RWPE1 (cell line): ENCODE measurements at places on chromosomes 2 and 18.

- DNase-seq = no peak
Observed at GRCh38 chr2:231323316-231323715, 72.2 kb upstream of the B3GNT7 start.

- no peak for DNase-seq
Observed at GRCh38 chr18:49007663-49008062, 56.9 kb upstream of the SMAD7 start.

- DNase-seq = no peak
Observed at GRCh38 chr2:184339966-184340365, 258.4 kb upstream of the ZNF804A start.

- no peak for DNase-seq
Observed at GRCh38 chr2:138493334-138493733, 8.2 kb upstream of the SPOPL start.

DNA sequence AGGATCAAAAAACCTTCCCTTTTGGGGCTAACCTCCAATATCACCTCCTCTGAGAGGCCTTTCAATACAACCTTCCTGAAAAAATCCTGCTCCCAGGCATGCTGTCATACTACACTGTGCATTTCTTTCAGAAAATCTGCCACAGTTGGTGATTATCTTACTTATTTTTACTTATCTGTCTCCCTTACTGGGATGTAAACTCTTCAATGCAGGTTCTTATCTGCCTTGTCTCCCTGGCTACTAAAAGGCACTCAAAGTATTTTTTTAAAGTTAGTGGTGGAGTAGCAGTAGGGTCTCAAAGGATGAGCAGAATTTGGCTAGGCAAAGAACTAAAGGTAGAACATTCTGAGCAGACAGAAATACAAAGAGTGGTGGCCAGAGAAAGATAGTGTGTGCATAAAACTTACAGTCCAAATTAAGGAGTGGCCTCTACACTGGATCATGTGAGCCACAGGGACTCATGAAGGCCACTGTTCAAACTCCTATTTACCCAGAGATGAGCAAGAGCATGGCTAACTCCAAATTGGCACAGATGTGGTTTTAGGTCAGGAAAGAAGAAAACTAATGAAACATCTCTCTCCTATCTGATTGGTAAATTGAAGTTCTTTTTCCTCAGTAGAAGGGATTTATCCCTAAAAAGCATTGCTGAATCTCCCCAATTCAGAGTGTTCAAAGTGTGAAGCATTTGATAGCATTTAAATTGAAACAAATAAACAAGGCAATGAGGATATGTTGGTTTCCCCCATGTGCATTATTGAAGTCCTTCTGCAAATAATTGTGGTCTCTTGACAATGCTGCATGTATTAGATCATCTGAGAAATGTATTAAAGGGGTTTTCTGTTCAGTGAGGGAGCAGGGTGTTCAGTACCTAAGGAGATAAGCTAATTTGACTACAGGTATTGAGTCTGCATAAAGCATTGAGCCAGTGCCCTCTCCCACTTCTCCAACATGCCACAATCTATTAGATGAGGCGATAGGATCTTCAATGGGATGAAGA is 285.5 kb downstream of the MREG start:
- no peak for DNase-seq

- DNase-seq = no peak
Observed at GRCh38 chr2:163348857-163349380, 386.9 kb downstream of the FIGN start.

- DNase-seq = peak; percentile 71
Observed at GRCh38 chr18:76573325-76574025, 78.4 kb upstream of the ZNF516 start.

- no peak for DNase-seq
Observed at GRCh38 chr2:27831279-27832050, 58.7 kb downstream of the RBKS start.

GRCh38 chr18:60865801-60866200 is 467.4 kb upstream of the CDH20 start:
- no peak for DNase-seq

DNA sequence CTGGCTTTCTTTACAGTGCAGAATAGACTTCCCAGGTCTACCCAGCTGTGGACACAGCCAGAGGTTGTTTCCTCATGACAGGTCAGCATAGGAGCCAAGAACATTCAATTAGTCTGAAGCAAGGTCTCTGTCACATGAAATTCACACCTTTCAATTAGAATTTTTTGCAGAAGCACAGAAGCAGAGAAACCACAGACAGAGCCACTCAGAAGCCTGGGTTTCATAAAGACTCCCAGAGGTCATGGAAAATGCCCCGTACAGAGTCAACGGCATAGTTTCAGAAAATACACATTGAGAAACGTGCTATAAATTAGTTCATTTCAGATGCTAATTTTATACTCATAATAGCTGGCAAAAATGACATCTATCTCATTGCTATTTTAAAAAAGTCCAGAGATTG is 87.0 kb upstream of the TMEM200C start:
- DNase-seq = no peak
